ENCODE measurements at places on chromosomes 3 and 15.

DNA sequence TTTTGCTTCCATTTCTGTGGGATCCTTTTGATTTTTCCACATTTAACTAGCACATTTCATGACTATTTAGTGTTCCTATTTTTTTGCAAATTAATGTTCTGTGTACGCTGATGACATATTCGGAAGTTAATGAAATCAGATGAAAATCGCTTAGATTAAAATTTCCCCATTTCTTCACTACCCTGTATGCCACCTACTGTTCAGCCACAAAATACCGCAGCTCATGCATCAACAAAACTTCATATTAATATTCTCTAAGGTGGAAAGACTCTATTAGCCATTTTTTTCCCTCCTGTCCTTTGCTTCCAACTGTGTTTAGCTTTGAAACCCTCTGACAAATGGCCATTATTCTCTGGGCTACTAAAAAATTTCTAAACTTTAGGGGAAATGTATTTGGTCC is 300.6 kb downstream of the MECOM start:
- DNase-seq, result no peak

GRCh38 chr15:64767203-64767602 is 8.2 kb downstream of the RBPMS2 start:
- no peak for DNase-seq

DNA sequence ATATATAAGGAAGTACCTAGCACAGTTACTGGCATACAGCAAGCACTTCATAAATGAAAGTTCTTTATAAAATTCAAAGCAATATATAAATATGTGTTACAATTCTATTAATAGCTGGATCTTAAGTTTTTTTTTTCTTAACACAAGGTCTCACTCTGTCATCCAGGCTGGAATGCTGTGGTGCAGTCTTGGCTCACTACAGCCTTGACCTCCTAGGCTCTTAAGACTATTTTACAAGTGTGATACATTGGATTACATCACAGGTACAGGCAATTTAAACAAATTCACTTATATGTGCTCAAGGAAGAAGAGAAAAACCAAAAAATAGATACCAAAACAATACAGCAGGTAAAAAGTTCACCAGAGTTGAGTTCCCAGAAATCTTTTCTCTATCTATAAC is 60.6 kb downstream of the ZNF280D start:
- peak; percentile 50 for DNase-seq

DNA sequence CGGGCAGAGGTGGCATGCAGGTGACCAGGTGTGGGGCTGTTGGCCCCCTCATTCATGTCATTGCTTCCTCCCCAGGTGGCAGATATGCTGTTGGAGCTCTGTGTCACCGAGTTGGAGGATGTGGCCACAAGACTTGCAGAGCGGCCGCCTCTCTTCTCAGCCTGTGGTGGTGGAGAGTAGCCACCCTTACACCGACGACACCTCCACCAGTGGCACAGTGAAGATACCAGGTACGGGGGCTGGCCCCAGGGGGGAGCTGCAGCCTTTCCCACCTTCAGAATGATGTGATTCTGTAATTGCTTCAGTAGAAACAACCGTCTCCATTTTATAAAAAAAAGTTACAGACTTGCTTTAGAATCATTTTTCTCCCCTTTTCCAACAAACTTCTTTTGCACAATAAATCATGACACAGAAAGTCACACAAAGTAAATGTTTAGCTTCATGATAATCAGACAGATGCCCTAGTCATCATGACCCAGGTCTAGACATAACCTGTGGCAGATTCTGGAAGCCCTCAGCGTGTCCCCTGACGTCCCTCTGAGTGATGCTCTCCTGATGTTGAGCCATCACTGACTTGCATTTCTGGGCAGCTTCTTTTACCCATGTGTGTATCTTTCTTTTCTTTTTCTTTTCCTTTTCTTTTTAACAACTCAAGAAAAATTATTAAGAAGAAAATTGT is 76.0 kb upstream of the FAN1 start:
- no peak for DNase-seq

DNA sequence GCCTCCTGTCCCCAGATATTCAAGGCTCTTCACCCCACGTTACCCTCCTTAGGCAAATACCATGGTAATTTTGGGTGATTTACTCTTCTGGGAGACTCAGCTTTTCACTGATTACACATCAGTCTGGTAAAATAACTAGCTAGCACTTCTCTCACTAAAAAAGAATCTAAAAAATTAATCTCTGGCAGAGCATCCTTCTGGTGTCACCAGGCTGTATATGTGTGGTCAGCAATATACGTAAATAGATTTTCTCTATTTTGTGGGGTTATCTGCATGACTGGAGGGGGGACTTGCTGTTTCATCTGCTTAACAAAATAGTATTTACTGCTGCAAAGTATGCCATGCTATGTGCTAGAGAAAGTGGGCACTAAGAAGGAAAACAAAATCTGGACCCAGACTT is 45.1 kb downstream of the LRRC28 start:
- DNase-seq, result no peak

DNA sequence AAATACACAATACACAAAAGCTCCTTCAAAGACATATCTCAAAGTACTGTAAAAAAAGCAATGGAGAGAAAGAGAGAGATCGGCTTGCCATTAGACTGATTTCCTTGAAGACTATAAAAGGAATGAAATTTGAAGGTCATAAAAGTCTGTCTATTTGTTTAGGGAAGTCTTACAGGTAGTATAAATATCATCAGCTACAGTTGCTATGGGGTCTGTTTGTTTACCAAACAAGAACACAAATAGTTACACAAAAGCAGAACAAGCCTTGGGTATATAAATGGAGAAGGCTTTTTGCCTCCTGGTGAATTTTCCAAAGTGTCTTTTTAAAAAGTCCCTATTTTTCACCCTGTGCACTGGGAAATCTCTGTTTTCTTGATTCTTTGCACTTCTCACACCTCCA is 552.3 kb downstream of the FOXP1 start:
- DNase-seq, result no peak

DNA sequence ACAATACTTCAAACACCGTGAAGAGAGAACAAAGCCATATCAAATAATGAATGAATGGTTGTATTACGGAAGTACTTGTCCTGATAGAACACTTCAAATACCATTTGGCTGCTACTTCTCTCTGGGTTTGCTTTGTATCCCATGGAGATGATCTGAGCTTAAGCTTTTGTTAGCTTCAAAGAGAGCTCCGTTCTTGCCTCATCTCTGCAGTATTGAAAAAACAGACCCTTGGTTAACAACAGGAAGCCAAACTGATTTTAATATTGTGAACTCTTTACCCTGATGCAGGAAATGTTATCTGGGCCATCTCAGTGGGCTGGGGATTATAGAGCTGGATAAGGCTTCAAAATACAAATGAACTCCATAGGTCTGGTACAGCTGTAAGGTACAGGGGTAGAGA is 101.0 kb downstream of the CHL1 start:
- DNase-seq, result no peak

DNA sequence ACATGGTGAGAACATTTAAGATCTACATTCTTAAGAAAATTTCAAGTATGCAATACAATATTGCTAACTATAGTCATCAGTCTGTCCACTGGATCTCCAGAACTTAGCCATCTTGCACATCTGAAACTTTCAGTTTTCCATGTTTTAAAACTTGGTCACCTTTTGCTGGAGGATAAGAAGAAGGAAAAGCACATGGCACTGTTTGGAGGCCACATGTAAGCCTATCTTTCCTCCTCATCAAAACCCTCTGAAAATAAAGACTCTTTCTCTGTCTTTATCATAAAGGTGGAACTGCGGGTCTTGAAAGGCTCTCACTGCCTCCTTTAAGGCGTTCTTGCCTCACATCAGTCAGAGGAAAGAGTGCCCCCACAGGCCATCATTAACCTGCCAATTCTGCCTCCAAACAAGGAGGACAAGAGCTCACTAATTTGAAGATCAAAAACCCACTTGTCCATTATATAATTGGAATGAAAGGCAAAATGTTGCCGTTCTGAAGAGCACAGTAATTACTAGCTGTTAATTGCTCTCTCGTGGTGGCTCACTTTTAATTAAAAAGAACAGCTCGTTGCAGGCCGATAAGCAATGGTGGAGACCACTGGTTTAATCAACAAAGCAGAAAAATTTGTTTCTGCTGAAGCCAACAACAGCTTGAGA is 157.8 kb downstream of the MECOM start:
- no peak for DNase-seq

DNA sequence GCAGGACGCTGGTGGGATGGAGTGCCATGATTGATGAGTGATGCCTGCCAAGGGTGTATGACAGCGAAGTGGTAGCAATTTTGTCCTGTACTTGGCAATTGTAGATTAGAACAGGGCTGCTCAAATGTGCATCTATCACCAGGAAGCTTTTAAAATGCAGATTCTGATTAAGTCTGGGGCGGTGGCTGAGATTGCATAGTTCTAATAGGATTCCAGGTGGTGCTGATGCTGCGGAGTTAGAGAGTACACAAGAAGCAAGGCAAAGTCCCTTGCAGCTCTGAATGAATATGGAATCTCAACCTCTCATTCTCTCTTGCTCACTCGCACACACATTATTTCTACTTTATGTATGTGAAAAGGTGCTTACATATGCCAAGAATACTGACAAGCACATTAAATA is 670.4 kb downstream of the FHIT start:
- no peak for DNase-seq

DNA sequence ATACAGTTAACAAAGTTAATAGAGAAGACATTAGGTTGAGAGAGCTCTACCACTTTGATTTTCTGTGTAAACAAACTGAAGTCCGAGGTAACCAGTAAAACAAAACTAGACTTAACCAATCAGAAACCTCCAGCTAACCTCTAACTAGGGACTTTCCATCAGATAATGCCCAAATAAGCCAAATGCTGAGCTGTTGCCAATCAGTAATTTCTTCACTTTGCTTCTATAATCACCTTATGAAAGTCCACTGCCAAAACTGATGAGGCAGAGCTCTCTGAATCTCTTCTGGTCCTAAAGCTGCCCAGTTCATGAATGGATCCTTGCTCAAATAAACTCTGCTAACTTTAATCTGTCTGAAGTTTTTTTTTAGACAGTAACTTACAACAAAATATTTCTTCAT is 448.0 kb upstream of the NECTIN3 start:
- no peak for DNase-seq
